ENCODE measurements at places on chromosomes 16 and 17. TPM values are rescaled to one million over a fixed set of nuclear protein-coding genes. Genes with fewer than 3 reads are reported as not detected.
A peak's percentile ranks its signal among the peaks of the same experiment; 100 is the strongest.

PCYT2 gene
- 51.7 TPM for total RNA-seq

GRCh38 chr17:80021600-80021999, 14.1 kb downstream of the TBC1D16 start:
- no peaks in the 10 kb centered on the region for H3K36me3 ChIP-seq
- no peaks in the 10 kb centered on the region for H3K4me1 ChIP-seq
- no peak for DNase-seq
- no peaks in the 10 kb centered on the region for H3K27me3 ChIP-seq

DNA sequence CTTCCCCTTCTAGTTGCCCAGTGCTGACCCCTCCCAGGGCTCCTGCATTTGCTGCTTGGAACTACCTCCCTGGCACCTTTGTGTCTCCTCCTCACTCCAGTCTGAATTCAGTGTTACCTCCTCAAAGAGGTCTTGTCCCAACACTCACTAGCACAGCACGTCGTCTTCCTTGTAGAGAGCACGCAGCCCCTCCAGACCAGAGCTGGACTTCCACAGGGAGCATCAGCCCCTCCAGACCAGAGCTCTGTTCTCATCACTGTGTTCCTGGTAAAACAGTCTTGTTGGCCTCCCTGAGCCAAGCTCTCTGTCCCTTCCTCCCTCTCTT, 27.8 kb upstream of the MGAT5B start:
- H3K36me3 ChIP-seq = no peaks in the 10 kb centered on the region
- peaks cover 41% of the 10 kb centered on the region for H3K27me3 ChIP-seq
- no peak overlapping the region for H3K4me3 ChIP-seq
- no peak for DNase-seq
- no peak overlapping the region for H3K27ac ChIP-seq

GRCh38 chr17:28597606-28598383, 1.0 kb downstream of the SPAG5 start:
- H3K36me3 ChIP-seq = peaks cover 37% of the 10 kb centered on the region
- H3K4me1 ChIP-seq = peaks cover 17% of the 10 kb centered on the region
- DNase-seq = no peak

DNA sequence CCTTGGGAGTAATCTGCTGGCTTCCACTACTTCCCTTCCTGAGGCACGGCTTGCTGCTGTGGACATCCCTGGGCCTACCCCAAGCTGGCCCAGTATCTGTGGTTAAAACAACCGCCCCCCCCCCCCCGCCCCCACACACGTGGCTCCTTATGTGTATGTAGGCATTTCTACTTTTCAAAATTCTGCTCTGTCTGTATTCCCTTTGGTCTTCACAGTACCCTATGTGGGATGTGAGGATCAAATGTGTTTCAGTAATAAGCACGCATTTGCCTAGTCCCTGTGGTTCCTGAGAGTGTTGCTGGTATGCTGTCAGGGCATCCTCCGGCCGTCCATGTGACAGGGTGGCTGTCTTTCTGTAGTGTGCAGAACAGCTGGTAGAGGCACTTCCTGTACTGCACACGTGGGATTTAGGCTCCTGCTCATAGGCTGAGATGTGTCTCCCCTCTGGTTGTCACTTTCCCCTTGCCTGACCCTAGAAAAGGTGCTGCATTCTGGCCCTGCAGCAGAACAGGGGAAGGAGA, 2.2 kb downstream of the NT5M start:
- H3K4me3 ChIP-seq = peak overlapping the region; percentile 85
- H3K4me1 ChIP-seq = peaks cover 31% of the 10 kb centered on the region
- peak overlapping the region; percentile 92 for H3K27ac ChIP-seq
- no peaks in the 10 kb centered on the region for H3K27me3 ChIP-seq
- H3K36me3 ChIP-seq = peaks cover 10% of the 10 kb centered on the region
